ENCODE measurements at places on chromosomes 7 and 10.

- no peak for DNase-seq
Measured at GRCh38 chr10:117001144-117001543, 3.8 kb downstream of the SHTN1 start.

- no peak for DNase-seq
Measured at GRCh38 chr10:79434821-79435251, 10.6 kb downstream of the ZCCHC24 start.

- no peak for DNase-seq
Measured at GRCh38 chr10:13485623-13486022, 43.2 kb downstream of the BEND7 start.

GRCh38 chr10:61965703-61966395, 64.3 kb downstream of the ARID5B start:
- DNase-seq, result no peak

DNA sequence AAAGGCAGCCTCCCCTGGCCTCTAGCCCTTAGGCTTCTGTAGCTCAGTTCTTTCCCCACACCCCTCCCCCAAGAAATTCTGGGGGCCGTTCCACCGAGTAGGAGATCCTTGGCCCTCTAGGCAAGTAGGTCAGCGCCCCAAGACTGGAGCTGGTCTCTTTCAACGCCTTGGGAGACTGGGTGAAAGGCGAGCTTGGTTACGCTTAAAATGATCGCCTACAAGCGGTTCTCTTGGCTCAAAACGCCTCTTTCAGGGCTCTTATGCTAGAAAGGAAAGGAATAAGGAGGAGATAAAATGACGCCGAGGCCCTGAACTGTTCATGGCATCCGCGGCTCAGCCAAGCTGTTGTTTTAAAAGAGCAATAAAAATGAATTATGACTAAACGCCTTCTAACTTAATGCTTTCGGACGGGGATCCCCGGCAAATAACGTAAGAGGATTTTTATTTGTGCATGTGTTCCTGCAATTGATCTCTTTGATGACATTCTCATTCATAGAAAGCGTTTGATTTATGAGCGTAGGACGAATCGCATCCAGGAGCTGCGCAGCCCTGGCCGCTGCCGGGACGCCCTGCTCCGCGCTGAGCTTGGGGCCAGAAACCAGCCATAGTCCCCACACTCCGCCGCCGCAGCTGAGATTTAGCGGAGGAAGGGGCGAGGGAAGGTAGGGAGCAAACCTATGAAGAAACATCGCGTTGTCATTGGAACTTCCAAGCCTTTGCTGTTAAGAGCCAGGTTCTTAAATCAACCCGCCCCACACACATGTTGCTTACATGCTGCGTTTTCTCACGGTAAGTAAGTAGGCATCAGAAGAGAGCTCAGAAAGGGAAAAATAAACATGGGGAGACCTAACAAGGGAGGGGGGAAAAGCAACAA, 3.0 kb upstream of the HOXA1 start:
- DNase-seq, result peak; percentile 47

GRCh38 chr10:29553544-29554250, 81.1 kb downstream of the SVIL start:
- DNase-seq, result no peak

Data from RCC 7860 (cell line).